ENCODE measurements at places on chromosomes 4 and X. TPM values are rescaled to one million over a fixed set of nuclear protein-coding genes. Genes with fewer than 3 reads are reported as not detected.

CXCL1 gene
- total RNA-seq: 2.9 TPM

AVPR2 gene
- total RNA-seq: not detected

WDR17 gene
- 4.3 TPM for total RNA-seq

SOWAHB gene
- not detected for total RNA-seq

TRIM60 gene
- not detected for total RNA-seq

RENBP gene
- 2.0 TPM for total RNA-seq

SSX1 gene
- total RNA-seq: not detected

TMSB15B gene
- total RNA-seq: 4.9 TPM

HS3ST1 gene
- under 0.01 TPM for total RNA-seq

Data from uterine smooth muscle cell (primary cell).